IMR-90 (cell line): ENCODE measurements at places on chromosomes 13 and 19. TPM values are rescaled to one million over a fixed set of nuclear protein-coding genes. Genes with fewer than 3 reads are reported as not detected.
A peak's percentile ranks its signal among the peaks of the same experiment; 100 is the strongest.

The ZNF763 gene
- 0.56 and 0.90 TPM in 2 replicates for total RNA-seq

The ZNF578 gene
- total RNA-seq, result 2.8 and 4.1 TPM in 2 replicates

The USHBP1 gene
- total RNA-seq, result not detected in 2 replicates

The PROZ gene
- total RNA-seq, result not detected in 2 replicates

The ZNF560 gene
- 0.90 and 1.1 TPM in 2 replicates for total RNA-seq

The MAP2K2 gene
- 107 and 115 TPM in 2 replicates for total RNA-seq

The ABCA7 gene
- total RNA-seq, result 0.36 and 0.56 TPM in 2 replicates

The CD70 gene
- total RNA-seq, result not detected in 2 replicates

The PCDH9 gene
- 7.8 and 10.2 TPM in 2 replicates for total RNA-seq

The PLK5 gene
- total RNA-seq, result not detected in 2 replicates

The MIA gene
- total RNA-seq, result not detected in 2 replicates

The ZNF728 gene
- total RNA-seq, result not detected in 2 replicates

The WDR88 gene
- total RNA-seq, result not detected in 2 replicates

GRCh38 chr13:89514534-89515312 lies 1832.8 kb upstream of the MIR17HG start:
- DNase-seq, result peak; percentile 8

DNA sequence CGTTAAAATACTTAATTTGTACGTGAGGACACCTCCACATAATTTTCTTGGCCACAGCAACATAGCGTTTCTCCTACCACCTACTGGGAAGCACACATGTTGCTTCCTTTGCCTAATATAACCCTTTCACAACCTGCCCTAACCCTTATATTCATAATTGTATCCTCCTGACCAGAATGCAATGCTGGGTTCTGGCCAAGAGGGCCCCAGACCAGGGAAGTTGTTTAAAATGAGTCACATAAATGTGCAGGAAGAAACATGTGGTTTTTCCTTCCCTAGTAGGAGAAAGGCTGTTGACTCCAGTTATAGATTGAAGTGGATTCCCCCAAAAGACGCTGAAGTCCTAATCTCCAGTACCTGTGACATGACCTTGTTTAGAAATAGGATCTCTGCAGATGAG lies 187.3 kb downstream of the NUFIP1 start:
- DNase-seq, result peak; percentile 89

GRCh38 chr13:84668637-84669036 lies 786.4 kb upstream of the SLITRK1 start:
- DNase-seq, result no peak

- DNase-seq, result no peak
Measured at GRCh38 chr19:46579361-46579879, 21.7 kb upstream of the CALM3 start.

DNA sequence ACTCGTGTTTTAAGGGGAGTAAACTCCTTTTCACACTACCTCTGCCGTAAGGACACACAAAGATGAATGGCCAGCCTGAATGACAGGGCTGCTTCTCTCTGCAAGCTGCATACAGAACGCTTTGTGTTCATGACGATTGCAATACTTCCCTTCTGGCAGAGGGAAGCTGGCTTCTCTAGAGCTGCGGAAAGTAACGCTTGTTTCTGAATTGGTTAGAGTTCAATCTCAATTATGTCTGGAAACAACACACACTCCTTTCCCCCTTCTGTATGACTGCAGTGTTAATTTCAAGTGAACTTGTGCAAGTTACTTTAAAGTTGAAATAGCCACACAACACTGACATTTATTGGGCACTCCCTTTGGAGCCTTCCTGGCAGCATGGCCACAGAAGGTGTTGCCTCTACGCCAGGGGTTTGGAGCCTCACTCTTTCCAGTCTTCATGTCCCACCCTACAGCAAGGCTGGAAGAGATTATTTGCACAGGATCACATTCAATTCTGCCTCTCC lies 242.6 kb downstream of the NDFIP2 start:
- DNase-seq, result no peak

DNA sequence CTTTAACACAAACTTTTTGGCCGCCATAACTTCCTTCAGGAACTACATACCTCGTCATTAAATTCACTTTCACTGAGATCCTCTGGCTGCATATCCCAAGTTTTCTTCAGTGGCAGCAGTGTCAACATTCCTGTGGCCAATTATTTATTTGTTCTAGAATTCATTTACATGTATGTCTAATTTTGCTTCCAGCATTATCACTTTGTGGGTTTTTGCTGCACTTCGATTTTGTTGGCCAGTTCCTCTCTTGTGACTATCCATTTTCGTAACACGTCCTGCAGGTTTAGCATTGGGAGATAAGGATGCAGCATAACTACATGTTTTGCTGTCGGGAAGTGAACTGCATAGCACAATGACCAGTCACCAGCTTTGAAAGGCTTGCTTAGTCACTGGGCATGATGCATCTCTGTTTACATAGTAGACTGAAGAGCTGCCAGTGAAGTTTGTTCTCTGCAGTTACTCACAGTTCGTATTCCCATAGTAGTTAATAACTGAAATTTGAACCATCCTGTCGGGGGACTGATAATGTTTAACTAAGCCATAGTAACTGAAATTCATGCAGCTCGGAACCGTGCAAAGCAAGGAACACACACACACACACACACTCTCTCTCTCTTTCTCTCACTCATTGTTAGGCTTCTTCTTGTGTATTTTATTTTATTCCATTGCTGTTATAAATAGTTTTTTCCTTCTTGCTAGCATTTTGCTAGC lies 28.3 kb downstream of the ZNF507 start:
- DNase-seq, result peak; percentile 100

DNA sequence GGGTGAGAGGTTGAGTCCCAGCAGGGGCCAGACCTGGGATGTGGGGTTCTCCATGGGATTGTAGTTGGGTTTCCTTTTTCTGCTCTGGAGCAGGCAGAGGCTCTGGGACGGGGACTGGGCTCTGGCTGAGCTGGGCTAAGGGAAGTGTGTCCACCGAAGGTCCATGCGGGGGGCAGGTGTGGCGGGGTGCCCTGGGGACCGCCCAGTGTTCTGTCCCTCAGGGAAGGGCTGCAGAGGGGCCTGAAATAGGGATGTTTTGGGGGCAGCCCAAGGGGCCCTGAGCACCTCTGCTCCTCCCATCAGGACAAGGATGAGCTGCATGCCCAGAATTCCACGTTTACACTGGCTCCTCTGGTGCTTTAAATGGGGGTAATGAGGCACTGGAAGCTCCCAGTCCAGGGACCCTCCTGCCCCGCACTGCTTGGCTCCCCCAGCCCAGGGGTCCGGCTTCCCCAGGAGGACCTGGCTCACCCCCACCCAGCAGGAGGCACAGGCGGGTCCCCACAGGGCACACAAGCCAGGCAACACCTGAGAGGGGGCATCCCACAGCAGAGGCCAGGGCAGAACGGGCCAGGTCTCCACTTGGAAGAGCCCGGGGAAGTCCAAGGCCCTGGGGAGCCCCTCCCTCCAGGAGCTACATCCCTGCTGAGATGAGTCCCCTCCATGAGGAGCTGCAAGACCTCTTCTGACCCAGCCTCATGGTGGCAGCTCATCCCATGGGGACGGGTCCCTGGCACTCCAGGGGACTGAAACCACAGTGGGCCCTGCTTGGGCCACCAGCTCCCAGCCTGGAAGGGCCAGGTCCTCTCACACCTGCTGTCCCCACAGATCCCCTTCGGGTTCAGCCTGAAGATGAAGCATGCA lies 14.7 kb upstream of the ZNF14 start:
- DNase-seq, result no peak

DNA sequence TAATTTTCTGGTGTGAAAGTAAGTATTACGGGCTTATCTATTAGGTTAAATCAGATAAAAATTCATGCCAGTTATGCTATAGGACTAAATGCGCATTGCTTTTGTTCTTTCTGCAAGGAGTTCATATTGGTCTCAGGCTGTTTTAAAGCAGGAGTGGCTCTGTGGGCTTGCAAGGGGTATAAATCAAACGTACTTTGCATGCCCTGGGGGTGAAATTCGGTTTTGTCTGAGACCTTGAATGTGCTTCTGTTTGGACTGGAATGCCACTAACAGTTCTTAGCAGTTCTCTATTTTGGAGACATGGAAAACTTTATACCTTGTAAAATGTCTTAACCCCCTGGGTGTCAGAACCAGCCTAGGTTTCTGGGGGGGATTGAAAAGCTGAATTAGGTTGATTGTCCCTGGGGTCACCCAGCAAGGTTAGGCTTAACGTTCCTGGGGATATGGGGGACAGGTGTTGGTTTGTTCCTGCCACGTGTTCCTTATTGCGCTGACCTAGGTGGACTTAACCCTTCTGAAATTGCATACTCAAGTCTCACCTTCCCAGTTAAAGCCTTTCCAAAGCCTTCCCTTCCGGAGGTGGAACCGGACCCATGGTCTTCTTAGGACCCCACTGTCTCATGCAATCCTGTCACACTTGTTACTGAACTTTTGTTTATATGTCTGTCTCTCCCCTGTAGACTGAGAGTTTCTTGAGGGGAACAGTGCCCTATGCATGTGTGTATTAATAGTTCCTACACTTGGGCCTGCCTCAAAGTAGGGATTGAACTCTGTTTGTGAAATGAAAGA lies 182.2 kb downstream of the LMO7 start:
- no peak for DNase-seq

DNA sequence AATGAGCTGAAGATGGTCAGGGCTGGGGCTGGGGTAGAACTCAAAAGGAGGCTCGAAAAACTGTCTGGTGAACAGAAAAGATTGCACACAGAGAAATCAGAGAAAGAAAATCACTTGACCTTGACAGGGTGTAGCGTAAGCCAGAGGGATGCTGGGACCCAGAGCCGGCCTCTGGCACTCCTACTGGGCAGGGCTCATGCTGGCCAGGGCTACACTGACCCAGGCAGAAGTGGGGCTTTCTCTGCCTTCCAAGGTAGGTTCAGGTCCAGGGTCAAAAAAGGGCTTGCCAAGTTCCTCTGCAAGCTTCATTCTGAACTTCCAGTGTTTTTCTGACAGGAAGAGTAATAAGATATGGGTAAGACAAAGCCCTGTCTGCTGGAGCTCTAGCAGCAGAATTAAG lies 56.2 kb downstream of the LATS2 start:
- no peak for DNase-seq

GRCh38 chr13:59300355-59301173 lies 863.2 kb downstream of the DIAPH3 start:
- DNase-seq, result no peak

DNA sequence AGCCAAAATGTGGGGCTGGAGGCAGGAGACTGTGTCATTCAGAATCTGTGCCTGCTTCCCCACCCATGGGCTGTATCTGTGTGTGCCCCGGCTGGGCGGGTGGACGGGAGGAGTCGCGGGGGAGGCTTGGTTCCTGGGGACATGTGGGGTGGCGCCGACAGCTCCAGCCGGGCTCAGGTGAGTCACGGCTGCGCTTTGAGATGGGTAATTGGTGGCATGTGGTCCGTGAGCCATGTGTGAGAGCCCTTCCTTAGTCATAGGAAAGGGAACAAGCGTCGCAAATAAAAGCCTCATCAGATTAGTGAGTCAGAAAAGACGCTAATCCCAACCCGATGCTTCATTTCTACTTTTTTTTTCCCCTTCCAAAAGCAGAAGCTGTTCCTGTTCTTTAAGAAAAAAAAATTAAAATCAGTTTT lies 118.6 kb upstream of the ZNF536 start:
- DNase-seq, result no peak

DNA sequence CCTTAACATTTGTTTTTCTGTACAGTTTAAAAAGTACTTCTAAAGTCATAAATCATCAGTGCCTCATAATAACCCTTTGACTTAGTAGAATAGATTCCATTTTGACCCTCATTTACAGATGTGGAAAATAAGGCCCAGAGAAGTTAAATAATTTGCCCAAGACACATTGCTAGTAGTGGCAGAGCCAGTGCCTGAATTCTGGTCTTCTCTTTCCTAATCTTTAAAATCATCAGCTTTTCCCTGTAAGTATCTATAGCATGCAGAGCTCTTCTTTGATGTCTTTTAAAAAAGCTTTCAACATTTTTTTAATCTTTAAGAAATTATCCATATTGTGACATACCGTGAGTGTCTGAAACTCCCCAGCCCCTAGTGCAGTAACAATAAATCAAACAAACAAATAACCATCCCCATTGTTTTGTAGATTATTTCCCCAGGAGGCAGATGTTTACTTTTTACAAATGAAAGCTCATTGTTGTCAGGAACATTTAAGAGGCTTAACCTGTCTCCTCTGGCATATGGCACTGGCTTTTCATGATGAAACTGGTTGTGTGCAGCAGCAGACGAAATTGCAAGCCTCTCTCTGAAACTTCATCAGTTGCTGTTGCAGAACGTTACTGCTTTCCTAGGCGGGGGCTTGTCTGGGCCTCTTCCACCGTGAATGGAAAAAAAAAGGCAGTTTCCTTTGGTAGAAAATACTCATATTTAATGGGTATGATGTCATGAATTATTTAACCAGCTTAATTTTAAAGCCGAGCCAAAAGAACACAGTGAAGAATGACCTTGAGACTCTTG lies 31.7 kb upstream of the PCDH8 start:
- DNase-seq, result no peak

DNA sequence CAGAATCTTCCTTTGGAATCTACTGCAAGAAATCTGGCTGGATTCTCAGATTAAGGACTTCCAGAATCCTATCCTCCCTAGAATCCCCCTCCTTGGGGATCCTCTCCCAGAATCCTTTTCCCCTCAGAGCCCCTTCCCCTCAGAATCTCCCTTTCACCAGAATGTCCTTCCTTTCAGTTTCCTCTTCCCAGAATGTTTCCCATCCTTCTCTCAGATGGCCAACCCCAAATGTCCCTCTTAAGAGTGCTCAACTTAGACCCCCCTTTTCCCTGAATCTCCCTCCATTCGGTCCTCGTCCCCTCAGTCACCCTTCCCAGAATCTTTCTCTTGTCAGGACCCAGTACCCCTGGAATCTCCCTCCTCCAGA lies 584 bp upstream of the RPS16 start:
- DNase-seq, result no peak

DNA sequence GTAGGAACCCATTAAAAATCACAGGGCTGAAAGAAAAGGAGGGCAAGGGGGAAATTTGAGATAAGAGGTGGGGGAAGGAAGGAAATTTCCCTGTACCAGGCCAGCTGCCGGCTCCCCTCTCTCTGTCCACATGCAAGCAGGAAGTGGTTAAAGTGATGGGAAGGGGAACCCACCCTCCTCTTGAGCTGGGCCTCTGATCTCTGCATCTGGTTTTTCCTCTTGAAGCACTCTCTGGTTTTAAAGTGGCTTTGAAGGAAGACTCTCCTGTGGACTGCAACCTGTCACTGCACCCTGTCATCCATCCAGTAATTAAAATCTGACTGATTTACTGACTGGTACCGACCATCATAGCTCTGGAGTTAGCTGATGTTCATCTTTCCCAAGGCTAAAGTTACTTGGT lies 239.6 kb downstream of the TSHZ3 start:
- no peak for DNase-seq

GRCh38 chr19:290372-291005 lies 714 bp downstream of the PLPP2 start:
- no peak for DNase-seq
